ENCODE measurements at places on chromosomes 2 and 18.
A peak's percentile ranks its signal among the peaks of the same experiment; 100 is the strongest.

GRCh38 chr2:230444832-230445231, 28.8 kb downstream of the SP100 start:
- DNase-seq, result no peak

- DNase-seq, result no peak
Observed at GRCh38 chr2:173456960-173457359, 102.3 kb downstream of the CDCA7 start.

DNA sequence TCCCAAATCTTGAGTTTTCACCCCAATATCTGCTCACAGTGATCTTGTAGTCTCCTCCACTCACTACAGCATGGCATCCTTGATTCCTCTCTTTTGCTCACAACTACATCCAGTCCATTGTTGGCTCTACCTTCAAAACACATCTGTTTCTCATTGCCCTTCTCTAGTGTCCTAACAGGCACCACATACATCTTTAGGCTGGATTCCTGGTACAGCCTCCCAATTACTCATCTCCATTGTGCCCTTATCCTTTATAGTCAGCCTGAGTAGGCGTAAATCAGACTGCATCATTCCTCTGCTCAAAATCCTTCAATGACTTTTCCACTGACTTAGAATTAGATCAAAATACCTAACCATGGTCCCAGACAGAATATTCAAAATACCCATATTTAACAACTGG, 10.7 kb upstream of the TAF1B start:
- peak; percentile 19 for DNase-seq

GRCh38 chr2:112150851-112151250, 12.7 kb downstream of the FBLN7 start:
- no peak for DNase-seq

GRCh38 chr2:24828238-24828996, 35.2 kb downstream of the CENPO start:
- no peak for DNase-seq

GRCh38 chr2:135874777-135875365, 1.4 kb downstream of the MCM6 start:
- DNase-seq, result no peak

GRCh38 chr2:129623783-129624182, 355.7 kb upstream of the RAB6C start:
- DNase-seq, result no peak

DNA sequence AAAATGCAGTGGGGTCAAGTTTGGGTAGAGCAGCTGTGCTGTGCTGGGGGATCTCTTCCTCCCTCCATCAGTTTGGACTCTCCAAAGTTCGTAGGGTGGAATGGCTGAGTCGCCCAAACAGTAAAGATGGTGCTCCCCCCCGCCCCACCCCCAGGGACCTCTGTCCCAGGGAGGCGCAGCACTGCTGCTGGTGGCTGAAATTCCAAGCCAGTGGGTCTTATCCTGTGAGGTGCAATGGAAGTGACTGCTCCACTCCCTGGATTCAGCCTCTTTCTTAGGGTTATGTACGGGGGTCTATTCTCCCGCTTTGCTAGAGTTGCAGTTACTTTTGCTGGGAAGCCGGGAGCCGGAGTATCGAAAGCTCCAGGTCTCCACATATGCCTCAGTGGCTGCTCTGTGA, 97.5 kb upstream of the CTAGE1 start:
- no peak for DNase-seq

DNA sequence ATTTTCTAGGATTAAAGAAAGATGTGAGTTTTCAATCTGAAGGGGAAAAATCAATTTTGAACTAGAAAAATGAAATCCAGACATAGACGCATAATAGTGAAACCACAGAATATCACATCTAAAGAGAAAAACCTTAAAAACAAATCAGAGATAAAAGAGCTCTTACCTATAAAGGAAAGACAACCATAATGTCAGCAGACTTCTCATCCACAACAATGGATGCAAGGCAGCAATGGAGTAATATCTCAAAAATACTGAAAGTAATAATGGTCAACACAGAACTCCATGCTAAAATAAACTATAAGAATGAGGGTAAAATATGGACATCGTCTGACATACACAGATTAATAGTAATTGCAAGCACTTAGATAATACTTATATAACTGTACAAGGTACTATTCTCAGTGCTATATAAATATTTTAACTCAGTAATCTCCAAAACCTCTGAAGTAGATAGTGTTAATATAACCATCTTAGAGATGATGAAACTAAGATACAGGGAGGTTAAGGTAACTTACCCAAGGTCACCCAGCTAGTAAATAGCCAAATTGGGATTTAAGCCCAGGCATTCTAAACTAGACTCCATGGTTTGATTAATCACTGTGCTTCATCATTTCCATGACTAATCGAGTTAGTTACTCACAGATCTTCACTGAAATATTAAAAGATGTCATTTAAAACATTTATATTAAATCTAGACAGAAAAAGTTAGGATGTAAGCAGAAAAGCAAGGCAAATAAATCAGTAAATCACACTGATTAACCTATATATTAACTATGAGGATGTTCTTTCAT, 89.4 kb upstream of the SPTBN1 start:
- DNase-seq, result peak; percentile 27

DNA sequence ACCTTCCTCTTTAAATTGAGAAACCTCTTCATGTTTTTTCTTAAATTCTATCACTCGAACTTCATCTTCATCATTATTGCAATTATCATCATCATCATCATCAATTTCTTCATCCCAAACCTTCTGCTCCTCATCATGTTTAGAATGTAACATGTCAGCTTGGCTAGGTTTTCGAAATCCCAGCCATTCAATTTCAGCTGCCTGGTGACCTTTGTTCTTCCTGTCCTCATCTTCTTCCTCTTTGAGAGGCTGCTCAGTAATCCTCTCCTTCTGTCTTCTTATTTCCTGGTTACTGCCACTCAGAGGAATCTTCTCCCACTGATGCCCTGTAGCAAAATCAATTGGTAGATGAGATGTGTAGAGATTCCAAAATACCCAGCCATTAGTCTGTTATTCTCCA, 4.2 kb downstream of the ERMN start:
- no peak for DNase-seq

- peak; percentile 96 for DNase-seq
Observed at GRCh38 chr18:44601447-44601846, 79.2 kb upstream of the SETBP1 start.

DNA sequence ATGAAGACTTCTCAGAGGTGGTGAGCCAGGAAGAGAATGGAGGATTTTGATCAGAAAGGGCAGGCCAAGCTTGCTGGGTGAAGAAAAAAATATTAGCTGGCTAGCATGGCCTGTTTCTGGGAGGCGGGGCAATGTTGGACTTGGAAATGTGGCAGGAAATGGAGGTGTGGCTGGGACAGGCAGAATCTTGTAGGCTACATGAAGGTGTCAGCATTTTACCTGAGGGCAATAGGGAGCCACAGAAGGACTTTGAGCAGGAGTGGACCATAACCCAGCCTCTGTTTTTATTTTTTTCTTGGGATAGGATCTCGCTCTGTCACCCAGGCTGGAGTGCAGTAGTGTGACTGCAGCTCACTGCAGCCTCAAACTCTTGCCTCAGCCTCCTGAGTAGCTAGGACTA, 31.7 kb downstream of the EMX1 start:
- no peak for DNase-seq

DNA sequence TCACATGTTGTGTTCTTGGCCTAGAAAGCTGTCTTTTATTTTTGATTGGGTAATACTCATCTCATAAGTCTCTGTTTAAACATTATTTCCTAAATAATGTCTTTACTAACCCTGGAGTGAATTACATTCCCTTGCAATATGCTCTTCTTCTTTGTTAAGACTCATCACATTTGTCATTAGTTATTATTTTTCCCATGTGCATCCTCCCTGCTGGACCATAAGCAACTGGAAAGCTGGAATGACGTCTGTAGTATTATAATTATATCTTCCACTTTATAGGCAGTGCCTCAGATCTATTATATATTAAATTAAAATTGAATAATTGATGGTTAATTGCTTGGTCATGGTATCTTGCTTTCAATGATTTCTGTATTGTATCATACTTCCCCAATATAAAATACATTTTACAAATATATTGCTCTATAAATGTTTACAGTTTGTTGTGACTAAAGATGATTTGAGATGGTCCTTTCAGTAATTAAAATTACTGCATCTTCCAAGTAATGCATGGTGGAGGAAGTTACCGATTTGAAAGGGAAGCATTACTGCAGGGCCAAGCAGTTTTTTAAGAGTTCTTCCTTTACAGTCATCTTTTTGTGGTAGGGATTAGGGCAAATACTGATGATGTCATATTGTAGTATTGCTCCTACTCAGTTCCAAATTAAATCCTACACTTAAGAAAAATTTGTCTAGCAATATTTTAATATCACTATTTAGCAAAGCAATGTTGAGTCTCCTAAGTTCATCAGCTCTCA, 2.1 kb upstream of the RGPD4 start:
- no peak for DNase-seq

DNA sequence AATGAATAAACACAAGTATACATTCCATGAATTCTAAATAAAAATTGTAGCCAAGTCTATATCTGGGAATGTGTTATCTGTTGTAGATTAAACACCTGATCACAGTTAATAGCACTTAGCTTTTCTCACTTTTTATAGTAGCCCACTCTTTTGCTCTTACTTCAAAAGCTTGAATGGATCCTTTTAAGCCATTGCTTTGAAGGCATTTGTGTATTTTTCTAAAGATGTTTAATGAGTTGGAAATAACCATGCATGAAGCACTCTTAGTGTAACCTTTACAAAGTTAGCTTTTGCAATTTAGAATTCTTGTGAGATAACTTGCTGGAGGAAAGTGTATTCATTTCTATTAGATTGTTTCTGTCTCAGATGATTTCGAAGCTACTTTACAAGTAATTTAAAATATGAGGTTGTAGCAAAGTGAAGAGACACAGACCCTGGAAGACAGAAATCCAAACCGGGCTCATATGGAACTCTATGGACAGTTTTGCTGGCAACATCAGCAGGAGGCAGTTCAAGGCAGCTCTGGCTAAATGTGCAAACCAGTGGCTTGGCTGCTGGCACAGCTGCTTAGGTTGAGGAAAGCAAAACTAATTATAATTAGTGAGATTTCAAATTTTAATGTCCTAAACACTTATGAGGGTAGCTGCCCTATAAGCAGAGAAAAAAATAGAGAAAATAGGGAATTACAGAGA, 469.8 kb upstream of the ZEB2 start:
- no peak for DNase-seq

DNA sequence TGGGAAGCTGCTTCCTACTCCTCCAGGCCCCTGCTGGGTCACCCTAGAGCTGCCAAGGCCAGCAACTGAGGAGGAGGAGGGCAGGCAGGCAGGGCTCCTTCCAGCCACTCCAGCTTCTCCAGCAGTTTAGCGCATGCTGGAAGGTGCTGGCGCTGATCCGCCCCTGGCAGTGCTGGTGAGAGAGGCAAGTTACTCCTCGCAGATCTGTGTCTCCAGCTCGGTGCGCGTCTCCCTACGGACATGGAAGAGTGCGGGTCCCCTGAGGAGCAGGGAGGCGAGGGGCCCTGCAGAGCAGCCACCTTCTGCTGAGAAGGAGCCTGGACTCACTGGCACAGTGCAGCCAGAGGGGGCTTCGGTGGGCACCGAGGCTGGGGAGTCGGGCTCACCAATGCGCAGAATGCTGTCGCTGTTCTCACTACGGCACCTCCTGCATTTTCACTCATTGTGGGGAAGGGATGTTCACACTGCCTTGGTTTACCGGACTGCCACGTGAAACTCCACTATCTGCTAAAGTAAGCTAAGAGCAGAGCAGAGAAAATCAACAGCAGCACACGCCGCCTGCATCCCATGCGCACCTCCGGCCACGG, 206.0 kb downstream of the HDAC4 start:
- no peak for DNase-seq

DNA sequence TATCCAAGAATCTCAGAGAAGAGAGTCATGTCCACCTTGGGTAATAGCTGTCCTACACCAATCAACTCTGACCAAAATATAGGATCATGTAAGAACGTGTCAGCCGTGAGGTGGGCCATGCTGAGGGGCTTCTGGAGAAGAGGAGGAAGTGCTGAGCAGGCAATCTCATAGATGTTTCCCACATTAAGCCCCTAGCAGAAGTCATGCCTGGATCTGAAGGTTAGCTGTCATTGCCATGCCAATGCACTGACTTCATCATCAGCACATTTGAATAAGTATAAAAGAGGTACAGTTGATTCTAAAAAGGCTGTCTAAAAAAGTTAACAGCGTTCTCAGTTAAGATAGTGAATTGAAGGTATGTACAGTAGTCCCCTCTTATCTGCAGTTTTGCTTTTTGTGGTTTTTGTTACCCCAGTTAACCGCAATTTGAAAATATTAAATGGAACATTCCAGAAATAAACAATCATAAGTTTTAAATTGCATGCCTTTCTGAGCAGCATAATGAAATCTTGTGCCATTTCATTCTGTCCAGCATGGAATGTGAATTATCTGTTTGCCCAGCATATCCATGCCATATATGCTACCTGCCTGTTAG, 67.2 kb upstream of the TMEM17 start:
- no peak for DNase-seq

- no peak for DNase-seq
Observed at GRCh38 chr18:32096946-32097345, 5.3 kb downstream of the RNF138 start.

GRCh38 chr2:196677404-196677803, 37.9 kb downstream of the CCDC150 start:
- peak; percentile 31 for DNase-seq

DNA sequence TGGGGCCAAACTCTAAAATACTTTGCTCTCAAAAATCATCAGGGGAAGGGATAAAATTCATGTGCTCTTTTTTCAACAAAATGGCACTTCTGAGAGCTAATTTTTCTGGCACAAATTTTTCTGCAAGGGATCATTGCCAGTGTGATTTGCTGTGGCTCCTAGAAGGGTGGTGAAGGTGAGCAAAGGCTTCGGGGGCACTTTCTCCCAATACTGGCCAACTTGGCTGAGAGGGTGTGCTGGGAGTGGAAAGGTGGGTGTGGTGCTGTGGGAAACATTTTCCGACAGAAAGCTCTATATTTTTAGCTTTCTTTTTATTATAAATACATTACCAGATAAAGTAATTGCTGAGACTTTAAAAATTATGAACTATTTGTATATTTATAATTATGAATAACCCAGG, 419 bp downstream of the SMYD1 start:
- no peak for DNase-seq

DNA sequence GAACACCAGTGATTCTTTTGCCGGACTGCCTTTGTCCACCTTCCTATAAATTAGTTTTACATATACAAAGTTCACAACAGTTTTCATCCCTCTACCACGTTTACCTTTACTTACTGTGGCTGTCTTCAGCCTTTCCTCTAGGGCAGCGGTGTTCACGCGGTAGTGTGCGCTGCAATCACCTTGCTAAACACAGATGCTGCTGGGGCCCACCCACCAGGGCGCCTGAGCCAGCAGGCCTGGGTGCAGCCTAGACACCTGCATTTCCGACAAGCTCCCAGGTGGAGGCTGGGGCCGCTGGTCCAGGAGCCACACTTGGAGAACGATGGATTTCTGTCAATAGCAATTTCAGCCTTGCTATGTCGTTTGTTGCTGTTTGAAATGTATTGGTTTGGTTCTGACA, 83.1 kb downstream of the NDUFA10 start:
- DNase-seq, result no peak

- DNase-seq, result no peak
Observed at GRCh38 chr2:3557639-3558204, 411 bp downstream of the RNASEH1 start.

- DNase-seq, result no peak
Observed at GRCh38 chr2:126496493-126496892, 159.5 kb upstream of the GYPC start.

GRCh38 chr2:235776531-235776930, 282.7 kb downstream of the AGAP1 start:
- no peak for DNase-seq

All from LHCN-M2 (cell line).